Right lobe of liver (tissue), 6 donors: ENCODE measurements at places on chromosomes 6 and 20. TPM values are rescaled to one million over a fixed set of nuclear protein-coding genes. Genes with fewer than 3 reads are reported as not detected.
A peak's percentile ranks its signal among the peaks of the same experiment; 100 is the strongest.

KIFC1 gene
- total RNA-seq, result 0.29 TPM

TUBE1 gene
- total RNA-seq, result 16.2 TPM

- H3K4me3 ChIP-seq, result peak overlapping the region; percentile 16
- H3K36me3 ChIP-seq, result no peaks in the 10 kb centered on the region
- no peaks in the 10 kb centered on the region for H3K27me3 ChIP-seq
- H3K4me1 ChIP-seq, result no peaks in the 10 kb centered on the region
- H3K27ac ChIP-seq, result no peak overlapping the region
These were observed 369 bp downstream of the ADAM33 start for GRCh38 chr20:3681352-3681930.

DNA sequence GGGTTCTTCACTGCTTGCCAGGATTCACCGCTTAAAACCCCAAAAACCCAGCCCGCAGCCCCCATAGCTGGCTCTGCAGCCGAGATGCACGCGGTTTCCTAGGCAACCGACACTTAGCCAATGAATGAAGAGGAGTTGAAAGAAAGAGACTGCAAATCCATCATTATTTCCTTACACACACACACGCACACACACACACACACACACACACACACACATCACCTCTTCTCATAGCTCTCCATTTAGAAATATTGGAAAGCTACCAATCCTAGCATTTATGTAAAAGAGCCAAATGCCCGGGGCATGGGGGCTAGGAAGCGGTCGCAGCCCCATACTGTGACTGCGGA is 3.4 kb upstream of the TUBB2B start:
- peak overlapping the region; percentile 65 for H3K4me3 ChIP-seq
- H3K27me3 ChIP-seq, result peaks cover 18% of the 10 kb centered on the region
- no peak for DNase-seq
- H3K4me1 ChIP-seq, result peaks cover 10% of the 10 kb centered on the region

GRCh38 chr20:61169874-61170273 is 82.2 kb upstream of the CDH4 start:
- no peaks in the 10 kb centered on the region for H3K36me3 ChIP-seq
- H3K27me3 ChIP-seq, result no peaks in the 10 kb centered on the region
- no peak for DNase-seq
- no peaks in the 10 kb centered on the region for H3K4me1 ChIP-seq
- no peak overlapping the region for H3K4me3 ChIP-seq
- H3K27ac ChIP-seq, result no peak overlapping the region

DNA sequence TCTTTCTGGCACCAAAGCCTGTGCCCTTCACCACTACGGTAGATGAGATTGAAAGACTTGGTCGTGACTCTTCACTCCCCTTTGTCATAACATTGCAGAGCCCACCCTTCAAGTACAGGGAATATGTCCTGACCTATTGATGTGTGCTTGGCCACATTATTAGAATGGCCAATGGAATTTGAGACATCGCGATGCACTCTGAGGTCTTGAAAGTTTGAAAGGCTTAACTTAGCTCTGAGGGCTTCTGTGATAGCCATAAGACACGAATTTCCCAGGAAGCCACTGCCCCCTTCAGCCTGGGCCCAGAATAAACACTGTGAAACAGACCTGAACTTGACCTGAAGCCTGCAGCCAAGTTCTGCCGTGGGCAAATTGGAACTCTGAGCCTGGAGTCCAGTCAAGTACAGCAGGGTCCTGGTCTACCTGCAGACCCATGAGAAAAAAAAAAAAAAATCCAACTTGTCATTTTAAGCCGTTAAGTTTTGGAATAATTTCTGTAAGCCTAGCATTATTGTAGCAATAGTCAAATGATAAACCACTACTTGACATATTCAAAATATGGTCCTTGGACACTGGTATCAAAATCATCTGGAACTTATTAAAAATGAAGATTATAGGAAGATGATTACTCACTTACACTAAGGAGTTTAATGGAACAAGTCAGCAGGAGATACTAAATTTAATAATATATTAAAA is 36.9 kb upstream of the TRAF3IP2 start:
- no peaks in the 10 kb centered on the region for H3K36me3 ChIP-seq
- no peaks in the 10 kb centered on the region for H3K27me3 ChIP-seq
- H3K4me1 ChIP-seq, result no peaks in the 10 kb centered on the region
- H3K4me3 ChIP-seq, result no peak overlapping the region
- no peak overlapping the region for H3K27ac ChIP-seq

- no peak overlapping the region for H3K4me3 ChIP-seq
- no peaks in the 10 kb centered on the region for H3K36me3 ChIP-seq
- H3K27me3 ChIP-seq, result no peaks in the 10 kb centered on the region
- H3K4me1 ChIP-seq, result no peaks in the 10 kb centered on the region
These were observed 42.0 kb upstream of the TMEM244 start for GRCh38 chr6:129903082-129903481.

SAMD10 gene
- total RNA-seq, result 2.7 TPM
